Testis (tissue), 5 donors: ENCODE measurements at places on chromosomes 2 and 18. TPM values are rescaled to one million over a fixed set of nuclear protein-coding genes. Genes with fewer than 3 reads are reported as not detected.

GRCh38 chr2:49687918-49688317 is 533.6 kb upstream of the FSHR start:
- no peak for DNase-seq

- DNase-seq = no peak
Observed at GRCh38 chr2:136205615-136206014, 87.7 kb upstream of the CXCR4 start.

DNA sequence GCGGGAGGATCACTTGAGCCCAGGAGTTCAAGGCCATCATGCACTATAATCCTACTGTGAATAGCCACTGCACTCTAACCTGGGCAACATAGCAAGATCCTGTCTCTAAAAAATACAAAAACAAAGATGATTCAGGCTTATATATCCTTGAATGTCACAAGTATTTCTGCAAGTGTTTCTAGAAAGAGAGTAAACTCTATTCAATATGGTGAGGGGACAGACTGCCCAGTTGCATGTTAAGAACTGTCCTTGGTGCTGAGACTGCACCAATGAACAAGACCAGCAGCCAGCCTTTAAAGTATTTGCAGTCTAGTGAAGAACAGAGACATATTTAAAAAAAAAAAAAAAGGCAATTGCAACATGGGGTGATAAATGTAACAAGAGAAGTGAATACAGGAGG is 16.4 kb downstream of the MAP3K19 start:
- DNase-seq = no peak

The VIT gene
- total RNA-seq = 9.4 TPM

The TXNL1 gene
- 60.7 TPM for total RNA-seq

DNA sequence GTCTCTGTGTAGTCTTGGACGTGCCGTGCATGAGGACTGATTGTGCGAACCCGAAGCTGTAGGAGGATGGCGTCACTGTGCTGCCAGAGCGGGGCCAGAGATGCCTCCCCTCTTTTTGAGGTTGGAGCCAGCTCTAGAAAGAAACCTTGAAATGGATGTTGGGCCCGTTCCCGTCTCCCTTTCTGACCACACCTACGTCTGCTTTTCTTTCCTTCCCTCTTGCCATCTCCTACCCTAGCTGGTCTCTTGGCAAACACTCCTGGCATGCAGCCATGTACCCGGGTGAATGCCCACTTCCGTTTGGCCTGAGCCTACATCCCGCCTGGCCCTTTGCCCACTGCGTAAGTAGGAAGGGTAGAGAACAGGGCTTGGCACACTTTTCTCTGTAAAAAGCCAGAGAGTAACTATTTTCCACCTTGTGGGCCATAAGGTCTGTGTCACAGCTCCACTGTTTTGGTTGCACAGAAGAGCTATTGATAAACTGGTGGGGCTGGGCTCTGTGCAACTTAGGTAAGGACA is 37.4 kb downstream of the SH3BP4 start:
- DNase-seq = peak; percentile 91

GRCh38 chr2:15691586-15692310 is 100.1 kb downstream of the DDX1 start:
- no peak for DNase-seq
